GM12891 (cell line): ENCODE measurements at places on chromosomes 3 and 15.

DNA sequence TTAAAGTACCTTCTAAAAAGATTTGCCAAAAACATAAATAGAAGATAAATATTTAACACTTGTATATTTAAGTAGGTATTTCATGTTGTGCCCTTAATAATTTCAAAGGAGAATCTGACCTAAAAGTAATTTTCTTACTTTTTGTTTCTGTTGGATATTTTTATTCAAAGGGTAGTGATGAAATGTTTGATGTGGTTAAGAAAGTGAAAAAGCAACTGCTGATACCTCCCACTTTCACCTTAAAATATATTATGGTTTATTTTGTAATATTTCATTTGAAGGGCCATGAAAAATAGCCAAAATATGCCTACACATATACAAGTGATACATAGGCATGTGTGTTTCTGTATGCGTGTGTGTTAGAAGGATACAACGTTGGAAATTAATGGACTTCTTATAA is 5.8 kb upstream of the SLITRK3 start:
- DNase-seq: no peak

- peak; percentile 60 for DNase-seq
Measured at GRCh38 chr3:51669241-51670052, 1.6 kb upstream of the TEX264 start.

GRCh38 chr15:58760385-58761009 is 10.6 kb upstream of the MINDY2 start:
- no peak for DNase-seq

GRCh38 chr3:190302212-190302867 is 19.9 kb downstream of the CLDN1 start:
- no peak for DNase-seq

- DNase-seq: no peak
Measured at GRCh38 chr3:177371888-177372287, 174.6 kb upstream of the TBL1XR1 start.

- no peak for DNase-seq
Measured at GRCh38 chr3:169104972-169105371, 558.5 kb downstream of the MECOM start.

DNA sequence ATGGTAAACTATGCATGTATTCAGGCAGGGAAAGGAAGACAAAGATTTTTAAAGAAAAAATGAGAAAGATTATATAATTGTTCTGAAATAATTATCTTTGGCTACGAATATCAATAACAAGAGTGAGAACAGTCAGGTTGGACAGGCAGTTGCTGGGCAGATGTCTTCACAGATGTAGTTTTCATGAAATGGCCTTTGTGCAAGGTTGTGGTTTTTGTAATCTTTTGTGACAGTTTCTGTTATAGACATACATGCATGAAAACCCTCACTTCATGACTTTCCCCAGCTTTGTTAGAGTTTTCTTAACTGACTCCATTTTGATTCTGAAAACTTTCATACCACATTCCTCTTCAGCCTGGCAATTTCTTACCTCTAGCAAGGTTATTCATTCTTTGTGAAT is 34.9 kb upstream of the SLC25A36 start:
- DNase-seq: no peak

GRCh38 chr15:67564968-67565345 is 22.5 kb downstream of the MAP2K5 start:
- no peak for DNase-seq

GRCh38 chr3:195110647-195111318 is 160.2 kb downstream of the XXYLT1 start:
- DNase-seq: no peak

DNA sequence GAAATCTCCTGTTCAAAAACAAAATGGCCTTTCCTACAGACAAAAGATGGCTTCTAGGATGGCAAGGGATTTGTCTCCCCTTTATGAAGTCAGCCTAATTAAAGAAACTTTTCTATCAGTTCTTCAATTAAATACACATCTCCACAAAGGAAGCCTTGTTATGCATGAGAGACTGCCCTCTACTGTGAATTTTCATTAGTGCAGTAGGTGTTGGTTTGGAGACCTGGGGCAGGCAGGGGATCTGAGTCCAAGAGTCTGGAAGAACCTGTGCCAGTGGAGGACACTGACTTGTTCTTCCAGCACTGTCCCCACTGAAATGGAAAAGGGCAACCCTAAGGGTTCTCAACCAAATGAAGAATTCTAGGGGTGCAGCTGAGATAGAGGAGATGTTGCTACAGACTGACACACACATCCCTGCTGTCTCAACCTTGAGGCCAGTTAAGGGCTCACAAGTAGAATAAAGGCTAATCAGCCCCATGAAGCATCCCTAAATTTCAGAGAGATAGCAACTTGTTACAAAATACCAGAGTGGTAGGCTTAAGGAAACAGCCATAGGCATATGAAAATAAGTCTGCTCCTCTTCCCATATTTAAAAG is 174.0 kb upstream of the PRICKLE2 start:
- peak; percentile 5 for DNase-seq
